HAP-1 (cell line): ENCODE measurements at places on chromosomes 2 and 18.

GRCh38 chr2:227436436-227437174 lies 35.4 kb upstream of the AGFG1 start:
- no peak for DNase-seq

DNA sequence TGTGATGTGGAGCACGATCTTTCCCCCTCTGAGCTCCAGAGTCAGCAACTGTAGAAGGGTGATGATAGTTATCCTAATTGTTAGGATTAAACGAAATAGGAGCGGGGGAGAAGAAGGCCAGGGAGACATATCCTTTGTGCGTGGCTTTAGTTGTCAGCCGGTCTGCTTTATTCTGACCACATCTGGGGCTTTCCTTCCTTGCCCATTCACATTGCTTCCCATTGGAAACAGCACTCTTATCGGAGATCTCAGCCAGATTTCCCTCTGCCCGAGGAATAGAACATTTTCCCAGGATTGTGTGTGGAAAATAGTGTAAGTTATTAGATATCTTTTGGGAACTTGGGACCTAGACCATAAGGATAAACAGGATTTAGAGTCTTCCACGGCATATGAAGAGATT lies 1.5 kb downstream of the RALB start:
- DNase-seq = no peak

- DNase-seq = no peak
Measured at GRCh38 chr2:28336982-28337627, 55.6 kb upstream of the FOSL2 start.

GRCh38 chr2:118902266-118903028 lies 39.5 kb upstream of the MARCO start:
- no peak for DNase-seq

GRCh38 chr2:233371641-233372040 lies 17.3 kb downstream of the DGKD start:
- peak; percentile 48 for DNase-seq

DNA sequence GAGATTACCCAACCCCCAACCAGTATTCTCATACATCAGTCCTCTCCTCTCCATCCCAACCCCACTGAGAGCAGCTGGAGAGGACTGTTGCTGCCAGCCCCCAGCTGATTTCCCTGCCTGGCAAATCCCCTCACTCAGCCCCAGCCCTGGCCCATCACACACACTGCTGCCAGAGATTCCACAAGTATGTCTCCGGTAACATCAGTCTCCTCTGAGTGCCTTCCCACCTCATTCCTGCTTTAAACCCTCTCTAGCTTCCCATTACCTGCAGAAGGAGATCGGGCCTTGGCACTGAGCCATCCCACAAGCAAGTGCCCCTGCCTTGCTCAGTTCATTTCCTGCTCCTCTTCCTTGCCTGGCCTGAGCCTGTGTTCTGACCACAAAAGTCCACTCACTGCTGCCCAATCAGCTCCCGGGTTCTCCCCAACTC lies 50.6 kb upstream of the ZFP36L2 start:
- DNase-seq = no peak

DNA sequence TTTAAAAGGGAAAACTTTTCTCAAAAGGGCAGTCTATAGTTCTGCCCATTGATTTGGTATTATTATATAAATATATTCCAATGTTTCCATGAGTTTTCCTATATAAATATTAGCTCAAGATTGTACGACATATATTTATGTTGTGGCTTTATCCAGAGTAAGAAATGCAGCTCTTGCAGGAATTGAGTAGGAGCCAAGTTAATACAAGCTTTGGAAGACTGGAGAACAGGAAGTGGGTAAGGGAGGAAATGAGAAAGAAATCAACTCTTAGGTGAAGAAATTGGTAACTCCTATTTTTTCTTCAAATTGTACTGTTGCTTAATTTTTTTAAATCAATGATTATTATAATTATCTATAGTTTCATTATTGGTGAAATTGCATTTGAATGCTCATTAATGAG lies 105.4 kb upstream of the FAM117B start:
- no peak for DNase-seq

DNA sequence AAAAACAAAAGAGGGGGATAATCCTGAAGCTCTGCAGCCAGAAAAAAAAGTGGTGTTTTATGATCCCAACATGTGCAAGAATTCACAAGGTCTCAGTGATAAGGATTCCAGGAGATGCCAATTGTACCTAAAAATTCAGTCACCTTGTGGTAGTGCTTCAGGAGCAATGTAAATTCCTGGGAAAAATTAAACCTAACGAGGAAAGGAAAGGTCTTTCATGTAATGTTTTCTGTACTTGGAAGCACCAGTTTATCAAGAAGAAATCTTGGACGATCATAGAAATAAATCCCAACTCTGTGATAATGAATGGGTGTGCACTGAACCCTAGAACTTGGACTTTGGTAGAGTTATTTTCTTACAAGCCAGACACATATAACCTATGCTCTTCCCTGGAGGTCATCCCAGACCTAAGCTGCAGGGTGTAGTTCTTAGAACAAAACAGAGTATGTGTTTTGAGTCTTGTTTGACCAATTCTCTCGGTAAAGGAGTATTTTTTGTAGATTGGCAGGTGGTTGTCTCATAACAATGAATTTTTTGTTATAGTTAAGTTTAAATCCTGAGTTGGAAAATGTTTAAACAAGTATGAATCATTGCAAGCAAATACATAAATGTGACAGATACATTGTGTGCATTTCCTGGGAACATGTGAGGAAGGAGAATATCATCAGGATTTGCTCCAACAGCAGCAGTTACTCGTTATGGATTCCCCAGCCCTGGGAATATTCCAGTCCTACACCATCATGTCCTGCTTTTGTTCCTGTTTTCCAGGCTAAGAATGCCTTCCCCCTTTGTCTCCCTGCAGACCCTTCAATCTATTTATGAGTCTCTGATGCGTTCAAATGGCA lies 224.6 kb downstream of the NAPG start:
- DNase-seq = no peak

DNA sequence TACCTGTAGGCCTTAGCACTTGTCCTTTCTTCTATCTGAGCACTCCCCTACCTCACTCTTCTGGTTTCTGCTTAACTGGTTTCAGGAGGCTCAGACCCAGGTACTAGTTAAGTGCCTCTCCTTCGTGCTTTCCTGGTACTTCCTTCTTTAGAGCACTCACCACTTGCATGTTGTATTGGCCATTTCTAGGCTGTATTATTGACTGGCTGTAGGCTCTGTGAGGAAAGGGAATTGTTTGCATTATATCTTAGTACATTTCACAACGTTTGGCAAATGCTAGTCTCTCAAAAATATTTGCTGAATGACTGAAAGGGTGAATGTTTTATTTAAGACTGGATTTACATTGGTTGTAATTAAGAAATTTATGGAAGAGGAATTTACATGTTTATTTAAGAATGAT lies 36.0 kb upstream of the SCN1A start:
- no peak for DNase-seq

DNA sequence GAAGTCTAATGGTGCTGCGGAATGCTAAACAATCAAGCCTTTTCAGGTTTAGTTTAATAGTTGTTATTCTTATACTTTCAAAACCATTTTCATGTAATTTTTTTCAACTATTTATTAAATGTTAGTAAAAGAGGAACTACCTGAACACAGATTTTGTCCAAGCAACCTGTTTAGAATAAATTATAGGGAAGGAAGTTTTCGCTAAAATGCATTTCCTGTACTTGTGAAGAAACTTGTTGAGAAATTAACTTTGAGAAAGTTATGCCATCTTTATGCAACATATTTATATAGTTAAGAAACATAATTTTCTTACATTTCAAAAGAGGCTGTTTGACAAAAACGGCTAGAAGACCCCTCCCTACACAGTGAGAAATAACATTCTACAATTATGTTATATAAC lies 16.6 kb downstream of the MAP4K4 start:
- no peak for DNase-seq

DNA sequence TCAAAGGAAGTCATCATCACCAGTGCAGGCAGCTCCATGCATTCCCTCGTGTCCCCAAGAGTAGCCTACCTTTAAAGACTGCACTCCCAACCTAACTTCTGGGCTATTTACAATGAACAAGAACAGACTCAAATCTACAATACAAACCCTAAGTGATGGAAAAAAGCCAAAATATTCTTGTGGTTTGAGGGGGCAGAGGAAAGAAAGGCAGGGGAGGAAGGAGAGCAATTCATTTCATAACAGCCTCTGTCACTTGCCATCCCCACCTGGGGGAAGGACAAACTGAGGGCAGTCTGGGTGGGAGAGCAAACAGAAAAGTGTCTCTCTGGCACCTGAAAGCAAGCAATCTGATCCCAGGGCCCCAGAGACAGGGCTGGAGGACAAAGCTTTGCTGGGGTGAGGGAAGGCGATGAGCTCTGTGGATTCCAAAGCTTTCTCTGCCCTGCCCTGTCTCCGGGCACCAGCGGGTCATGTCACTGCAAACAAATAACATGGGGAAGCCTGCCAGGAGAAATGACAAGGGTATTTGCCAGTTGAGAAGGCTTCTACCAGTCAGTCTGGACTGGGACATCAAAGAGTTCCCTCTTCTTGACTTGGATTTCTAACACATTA lies 528.0 kb upstream of the TNP1 start:
- DNase-seq = no peak

GRCh38 chr2:4765787-4766530 lies 926.2 kb upstream of the SOX11 start:
- DNase-seq = no peak

- DNase-seq = no peak
Measured at GRCh38 chr2:237585590-237586221, 4.8 kb downstream of the RAB17 start.

GRCh38 chr18:13641551-13642439 lies 84.6 kb downstream of the FAM210A start:
- no peak for DNase-seq

DNA sequence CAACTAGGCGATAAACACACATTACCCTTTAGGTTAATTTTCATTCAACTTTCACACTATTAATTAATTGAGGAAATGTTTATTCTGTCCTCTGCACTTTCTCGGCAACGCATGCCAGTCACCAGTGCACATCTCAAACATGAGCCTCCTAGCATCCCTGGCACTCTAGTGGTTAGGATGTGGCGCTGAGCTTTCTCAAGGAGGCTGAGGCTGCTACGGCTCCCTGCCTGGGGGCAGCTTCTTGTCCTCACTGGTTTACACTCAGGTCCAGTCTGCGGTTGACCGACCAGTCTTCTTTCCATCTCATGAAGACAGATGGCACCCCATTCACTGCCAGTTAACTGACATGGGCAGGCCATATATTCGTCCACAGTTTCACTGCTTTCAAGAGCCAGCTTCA lies 463.4 kb downstream of the EIPR1 start:
- DNase-seq = no peak

DNA sequence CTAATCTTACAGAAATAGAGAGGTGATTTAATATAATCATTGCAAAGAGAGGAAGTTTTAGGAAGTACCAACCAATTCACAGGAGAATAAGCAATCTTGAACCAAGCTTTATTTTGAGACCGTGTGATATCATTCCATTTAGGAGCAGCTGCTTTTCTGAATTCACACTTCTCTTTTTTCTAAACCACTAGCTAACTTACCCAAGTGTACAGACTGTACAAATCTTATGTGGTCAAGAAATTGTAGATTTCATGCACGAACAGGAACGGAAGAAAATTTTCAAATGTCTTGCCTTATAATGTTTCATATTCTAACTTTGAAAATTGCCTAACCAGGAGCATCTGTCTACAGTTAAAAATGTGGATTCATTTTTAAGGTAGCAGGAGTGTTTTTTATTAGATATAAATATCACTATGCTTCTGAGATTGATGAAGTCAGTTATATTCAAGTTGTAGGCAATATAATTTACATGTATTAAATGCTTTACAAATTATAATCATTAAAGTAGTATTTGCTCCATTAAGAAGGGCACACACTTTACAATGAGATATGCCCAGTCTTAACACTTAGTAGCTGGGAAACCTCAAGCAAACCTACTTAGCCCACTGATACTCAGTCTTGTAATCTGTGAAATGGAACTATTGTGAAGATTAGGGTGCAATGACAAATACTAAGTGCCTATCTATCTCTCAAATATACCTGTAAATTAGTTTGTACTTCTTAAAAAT lies 302.2 kb upstream of the STON1 start:
- no peak for DNase-seq

DNA sequence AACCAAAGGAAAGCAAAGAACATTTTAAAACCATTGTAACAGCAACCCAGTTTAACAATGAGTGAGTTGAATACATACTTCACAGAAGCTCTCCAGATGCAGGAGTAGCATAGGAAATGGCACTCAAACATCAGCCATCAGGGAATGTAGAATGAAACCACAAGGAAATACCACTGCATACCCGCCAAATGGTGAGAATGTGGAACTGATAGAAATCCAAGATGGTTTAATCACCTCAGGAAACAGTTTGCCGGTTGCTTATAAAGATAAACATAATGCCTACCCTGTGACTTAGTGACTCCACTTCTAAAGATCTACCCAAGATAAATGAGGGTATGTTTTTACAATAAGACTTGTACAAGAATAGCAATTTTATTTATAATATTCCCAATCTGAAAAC lies 132.0 kb downstream of the GALNT1 start:
- no peak for DNase-seq

- DNase-seq = no peak
Measured at GRCh38 chr2:151808258-151809072, 19.8 kb downstream of the ARL5A start.

DNA sequence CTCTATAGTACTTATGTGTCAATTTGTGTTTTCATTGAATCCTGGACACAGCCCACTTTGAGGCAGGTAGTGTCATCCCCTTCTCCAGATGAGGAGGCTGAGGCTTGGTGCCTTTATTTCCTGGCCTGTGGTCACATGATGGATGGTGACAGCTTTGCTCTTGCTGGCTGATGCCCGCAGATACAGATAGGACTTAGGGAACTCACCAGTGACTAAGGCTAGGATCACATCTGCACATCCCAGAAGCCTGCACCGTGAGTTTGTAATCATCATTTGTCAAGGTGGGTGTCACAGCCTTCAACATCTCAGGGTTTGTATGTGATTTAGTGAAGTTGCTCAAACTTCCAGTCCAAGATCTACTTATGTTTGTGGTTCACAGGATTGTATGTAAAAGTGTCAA lies 295.1 kb upstream of the RAB12 start:
- no peak for DNase-seq

DNA sequence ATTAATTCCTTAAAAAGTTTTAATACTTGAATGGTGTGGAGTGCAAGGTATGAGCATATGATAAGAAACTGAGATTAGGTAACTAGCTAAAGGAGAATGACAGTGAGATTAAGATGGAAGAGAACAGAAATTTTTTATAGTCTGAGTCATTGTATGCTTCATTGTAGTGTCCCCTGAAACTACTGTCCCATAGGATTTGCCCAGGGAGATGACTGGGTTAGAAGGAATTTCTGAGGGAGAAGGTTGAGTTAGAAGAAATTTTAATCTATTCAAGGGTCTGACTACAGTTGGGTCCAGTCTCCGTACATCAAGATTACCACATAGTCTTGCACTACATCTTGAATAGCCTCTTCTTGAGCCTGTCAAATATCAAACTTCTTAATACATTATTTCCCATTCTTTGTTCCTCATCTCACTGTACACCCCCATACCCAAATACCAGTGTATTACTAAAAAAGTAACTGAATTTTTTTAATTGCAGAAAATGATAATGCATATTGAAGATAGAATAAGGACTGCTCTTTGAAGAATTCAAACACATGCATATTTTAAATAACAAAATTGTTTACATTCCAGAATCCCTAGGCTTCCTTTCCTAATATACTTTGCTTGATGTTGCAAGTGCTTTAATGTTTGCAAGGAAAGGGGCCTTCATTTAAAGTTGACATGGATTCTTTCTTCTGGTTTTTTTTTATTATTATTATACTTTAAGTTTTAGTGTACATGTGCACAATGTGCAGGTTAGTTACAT lies 314.3 kb upstream of the COL3A1 start:
- no peak for DNase-seq
